ENCODE measurements at places on chromosomes 4 and X.

DNA sequence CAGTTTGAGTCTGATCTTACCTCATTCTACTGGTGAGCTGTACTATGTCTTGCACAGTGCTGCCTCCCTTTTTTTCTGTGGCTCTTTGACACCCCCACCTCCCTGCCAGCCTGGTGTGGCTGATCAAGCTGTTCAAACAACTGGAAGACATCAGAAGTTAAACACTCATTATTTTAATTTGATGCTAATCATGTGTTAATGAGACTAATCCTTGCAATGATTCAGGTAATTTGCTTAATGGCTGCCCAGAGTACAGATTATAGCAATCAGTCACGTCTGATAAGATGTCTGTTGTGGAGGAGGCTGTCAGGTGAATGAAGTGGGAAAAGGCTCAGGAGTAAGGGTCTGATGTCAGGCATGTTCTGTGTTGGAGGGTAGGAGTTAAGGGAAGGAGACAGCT is 87.4 kb upstream of the GK2 start:
- DNase-seq: no peak

DNA sequence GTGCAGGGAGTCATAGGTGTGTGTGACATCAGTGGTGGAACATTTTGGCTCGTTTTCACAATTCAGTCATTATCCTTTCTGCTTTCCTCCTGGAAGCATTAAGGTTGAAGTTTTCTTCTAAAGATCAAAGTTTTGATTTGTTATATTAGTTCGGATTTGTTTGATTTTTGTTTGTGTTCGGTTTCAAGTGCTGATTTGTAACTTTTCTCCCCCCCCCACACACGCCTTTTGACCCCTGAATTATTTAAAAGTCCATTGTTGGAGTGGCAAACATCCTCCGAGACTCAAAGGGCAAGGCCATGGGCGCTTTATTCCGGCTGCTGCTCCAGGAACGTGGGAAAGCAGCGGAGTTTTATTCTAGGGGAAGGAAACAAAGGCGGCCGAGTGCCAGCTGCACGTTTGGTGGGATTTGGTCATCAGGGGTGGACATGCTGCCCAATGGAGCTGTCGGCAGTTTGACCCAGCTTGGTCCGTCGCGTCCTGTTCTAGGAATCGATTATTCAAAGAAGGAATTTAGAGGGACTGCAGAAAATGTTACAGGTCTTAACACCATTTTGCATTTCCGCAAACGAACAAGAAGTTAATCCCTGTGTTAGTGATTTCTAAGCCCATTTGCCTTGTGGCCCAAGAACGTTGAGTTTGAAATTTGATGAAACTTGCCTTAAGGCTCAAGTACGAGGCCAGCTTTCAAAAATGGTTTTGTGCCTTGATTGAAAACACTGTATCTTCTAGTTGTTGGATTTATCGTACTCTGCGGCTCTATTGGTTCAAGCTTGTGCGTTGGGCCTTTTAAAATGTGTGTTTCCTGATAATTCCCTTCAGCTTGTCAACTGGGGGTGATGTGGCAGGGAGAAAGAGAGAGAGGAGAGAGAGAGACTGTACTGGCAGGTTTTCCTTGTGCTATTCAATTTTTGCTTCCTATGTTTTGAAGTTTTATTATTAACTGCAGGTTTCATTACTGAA is 565 bp upstream of the ZNF41 start:
- no peak for DNase-seq

GRCh38 chr4:53767482-53767881 is 176.2 kb upstream of the LNX1 start:
- no peak for DNase-seq

DNA sequence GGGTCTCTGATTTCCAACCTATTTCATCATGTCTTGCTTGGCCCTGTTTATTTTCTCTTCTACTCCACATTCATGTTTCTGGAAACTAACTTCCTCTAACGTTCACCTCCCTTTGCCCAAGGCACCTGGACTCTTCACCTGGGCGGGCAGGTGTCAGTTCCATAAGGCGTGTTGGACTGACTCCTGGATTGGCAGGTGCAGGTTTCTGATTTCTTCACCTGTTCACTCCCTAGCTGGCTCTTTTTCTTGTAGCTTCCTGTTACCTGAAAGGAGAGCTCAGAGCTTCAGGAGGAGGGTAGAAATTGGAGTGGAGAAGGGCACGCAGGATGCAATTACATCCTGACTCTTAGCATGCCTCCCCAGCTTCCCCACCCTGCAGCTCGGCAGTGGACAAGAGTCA is 350.8 kb upstream of the KLF3 start:
- no peak for DNase-seq

DNA sequence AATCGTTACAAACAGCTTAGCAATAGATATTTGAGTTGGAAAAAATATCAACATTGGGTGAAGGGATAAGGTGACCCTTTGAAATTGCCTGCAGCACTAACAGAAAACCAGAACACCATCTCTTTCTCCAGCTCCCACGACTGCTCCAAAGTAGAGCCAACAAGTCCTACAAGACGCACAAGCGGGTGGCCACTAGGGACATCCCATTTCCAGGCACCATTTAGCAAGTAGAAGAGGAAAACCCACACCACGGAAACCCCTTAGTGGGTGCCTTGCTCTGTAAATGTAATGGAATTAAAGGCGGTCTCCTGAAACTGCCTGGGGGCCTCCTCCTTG is 1.9 kb downstream of the ARHGAP6 start:
- no peak for DNase-seq

- DNase-seq: no peak
Measured at GRCh38 chrX:105229146-105229545, 8.7 kb upstream of the TEX13A start.

- no peak for DNase-seq
Measured at GRCh38 chr4:28151314-28151713, 1290.7 kb downstream of the STIM2 start.

GRCh38 chr4:77074981-77075855 is 571 bp downstream of the CCNI start:
- peak; percentile 62 for DNase-seq

DNA sequence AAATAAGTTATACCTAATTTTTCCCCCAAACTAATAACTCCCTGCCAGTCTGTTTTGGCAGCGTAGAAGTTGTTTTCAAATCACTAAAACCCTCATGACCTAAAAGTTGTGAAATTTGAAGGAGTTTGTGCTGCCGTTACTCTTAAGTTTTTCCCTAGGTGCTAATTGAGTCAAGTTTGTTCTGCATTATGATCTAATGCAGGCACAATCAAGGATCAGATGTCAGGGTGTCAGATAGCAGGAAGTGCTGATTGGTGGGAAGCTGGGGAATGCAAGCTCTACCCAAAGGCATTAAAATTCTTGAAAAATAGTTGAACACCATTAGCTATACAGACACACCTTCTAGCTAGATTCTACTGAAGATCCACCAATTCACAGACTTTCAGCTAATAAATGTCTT is 51.9 kb downstream of the ARX start:
- DNase-seq: no peak

DNA sequence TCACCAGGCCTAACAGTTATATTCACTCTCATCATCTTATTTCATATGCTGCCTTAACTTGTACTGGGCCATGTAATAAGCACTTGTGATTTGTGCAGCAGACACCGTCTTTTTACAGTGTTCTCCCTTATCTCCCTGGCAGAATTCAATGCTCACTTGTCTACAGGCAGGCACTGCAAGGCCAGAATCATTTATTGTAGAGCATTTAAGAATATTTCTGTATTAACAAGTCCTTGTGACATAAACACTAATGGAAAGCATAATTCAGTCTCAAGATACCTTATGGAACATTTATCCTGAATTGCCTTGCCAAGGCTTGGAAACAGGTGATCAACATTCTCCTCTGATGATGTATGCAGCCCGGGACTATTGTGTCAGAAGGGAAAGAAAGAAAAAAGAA is 808.9 kb downstream of the STPG2 start:
- no peak for DNase-seq

- no peak for DNase-seq
Measured at GRCh38 chr4:166493924-166494345, 620.9 kb downstream of the TLL1 start.

DNA sequence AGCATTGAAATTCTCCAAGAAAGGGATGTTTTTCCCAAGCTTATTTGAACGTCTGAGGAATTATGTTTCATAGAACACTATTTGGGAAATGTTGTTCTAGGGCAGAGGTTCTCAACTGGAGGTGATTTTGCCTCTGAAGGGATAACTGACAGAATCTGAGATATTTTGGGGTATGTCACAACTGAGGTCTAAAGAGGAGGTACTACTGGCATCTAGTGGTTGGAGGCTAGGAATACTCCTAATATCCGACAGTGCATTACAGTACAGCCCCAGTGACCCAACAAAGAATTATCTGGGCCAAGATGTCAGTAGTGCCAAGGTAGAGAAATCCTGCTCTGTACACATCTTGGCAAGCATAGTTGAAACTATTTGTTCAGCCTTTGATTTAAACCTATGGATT is 6.4 kb downstream of the HSPA4L start:
- DNase-seq: no peak

DNA sequence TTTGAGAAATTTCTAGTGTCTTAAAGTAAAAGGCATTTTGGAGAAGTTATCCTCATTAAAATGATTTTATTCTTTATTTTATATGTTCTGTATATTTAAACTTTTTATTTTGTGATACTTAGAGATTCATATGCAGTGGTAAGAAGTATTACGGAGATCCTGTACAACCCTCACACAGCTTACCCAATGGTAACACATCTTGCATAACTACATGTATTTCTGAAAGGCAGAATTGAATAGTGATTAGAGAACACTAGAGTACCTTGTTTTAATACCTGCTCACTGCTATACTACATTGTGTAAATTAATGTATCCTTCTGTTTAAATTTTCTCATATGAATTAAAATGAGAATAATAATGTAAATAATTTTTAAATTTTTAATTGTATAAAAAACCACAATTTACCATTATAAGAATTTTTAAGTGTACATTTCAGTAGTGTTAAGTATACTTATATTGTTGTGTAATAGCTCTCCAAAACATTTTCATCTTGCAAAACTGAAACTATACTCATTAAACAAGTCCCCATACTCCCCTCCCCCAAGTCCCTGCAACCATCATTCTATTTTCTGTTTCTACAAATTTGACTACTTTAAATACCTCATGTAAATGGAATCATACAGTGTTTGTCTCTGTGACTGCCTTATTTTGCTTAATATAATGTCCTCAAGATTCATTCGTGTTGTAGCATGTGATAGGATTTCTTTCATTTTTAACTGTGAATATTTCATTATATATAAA is 45.4 kb downstream of the INTS12 start:
- no peak for DNase-seq

- DNase-seq: no peak
Measured at GRCh38 chr4:147591106-147591505, 26.1 kb upstream of the TMEM184C start.

GRCh38 chr4:182553653-182554052 is 310.5 kb downstream of the TENM3 start:
- no peak for DNase-seq

DNA sequence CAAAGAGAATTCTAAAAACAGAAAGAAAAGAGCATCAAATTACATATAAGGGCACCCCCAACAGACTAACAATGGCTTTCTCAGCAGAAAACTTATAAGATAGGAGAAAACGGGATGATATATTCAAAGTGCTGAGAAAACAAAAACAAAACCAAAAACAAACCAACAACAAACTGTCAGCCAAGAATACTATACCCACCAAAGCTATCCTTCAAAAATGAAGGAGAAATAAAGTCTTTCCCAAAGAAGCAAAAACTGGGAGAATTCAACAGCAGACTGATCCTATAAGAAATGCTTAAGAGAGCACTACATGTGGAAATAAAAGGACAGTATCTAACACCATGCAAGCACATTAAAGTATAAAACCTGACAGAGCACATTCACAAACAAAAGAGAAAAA is 168.6 kb downstream of the NEK1 start:
- no peak for DNase-seq

DNA sequence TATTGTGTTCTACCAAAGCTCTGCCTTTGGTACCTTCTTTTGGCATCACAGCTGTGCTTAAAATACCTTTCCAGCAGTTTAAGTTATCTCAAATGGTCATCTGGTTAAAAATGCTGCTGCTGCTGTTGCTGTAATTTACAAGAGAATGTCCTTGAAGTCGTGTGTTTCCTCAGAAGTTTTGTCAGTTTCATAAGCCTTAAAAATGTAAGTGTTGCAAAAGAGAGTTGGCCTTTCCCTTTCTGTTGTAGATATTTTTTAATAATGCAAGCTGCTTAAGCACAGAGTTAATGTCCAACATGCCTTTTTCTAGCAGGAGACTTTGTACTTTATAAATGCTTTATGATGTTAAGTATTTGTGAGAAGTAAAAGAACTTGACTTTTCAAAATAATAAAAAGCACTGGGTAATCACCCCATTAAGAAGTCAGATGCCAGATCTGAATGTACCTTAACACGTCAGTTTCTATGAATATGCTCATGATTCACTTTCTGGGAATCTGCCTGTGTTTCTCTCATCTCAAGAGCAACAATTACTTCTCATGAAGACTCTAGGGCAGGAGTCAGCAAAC is 35.3 kb upstream of the TENM3 start:
- DNase-seq: peak; percentile 63

- no peak for DNase-seq
Measured at GRCh38 chr4:171648926-171649325, 164.3 kb upstream of the GALNTL6 start.

- no peak for DNase-seq
Measured at GRCh38 chrX:150887906-150888465, 10.5 kb downstream of the CD99L2 start.

GRCh38 chrX:153820601-153821000 is 9.7 kb downstream of the PDZD4 start:
- DNase-seq: no peak

DNA sequence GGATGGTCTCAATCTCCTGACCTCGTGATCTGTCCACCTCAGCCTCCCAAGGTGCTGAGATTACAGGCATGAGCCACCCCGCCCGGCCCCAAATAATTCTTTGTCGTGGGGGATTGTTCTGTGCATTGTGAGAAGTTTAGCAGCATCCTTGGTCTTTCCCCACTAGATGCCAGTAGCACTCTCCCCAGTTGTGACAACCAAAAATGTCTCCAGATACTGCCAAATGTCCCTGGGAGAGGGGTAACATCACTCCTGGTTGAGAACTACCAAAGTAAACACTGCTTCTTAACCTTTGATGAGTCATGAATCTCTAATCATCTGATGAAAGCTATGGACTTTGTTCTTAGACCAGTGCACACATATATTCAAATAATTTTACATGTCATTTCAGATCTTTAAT is 90.7 kb upstream of the BRS3 start:
- DNase-seq: no peak

GRCh38 chr4:78293348-78293747 is 236.2 kb downstream of the FRAS1 start:
- DNase-seq: no peak

DNA sequence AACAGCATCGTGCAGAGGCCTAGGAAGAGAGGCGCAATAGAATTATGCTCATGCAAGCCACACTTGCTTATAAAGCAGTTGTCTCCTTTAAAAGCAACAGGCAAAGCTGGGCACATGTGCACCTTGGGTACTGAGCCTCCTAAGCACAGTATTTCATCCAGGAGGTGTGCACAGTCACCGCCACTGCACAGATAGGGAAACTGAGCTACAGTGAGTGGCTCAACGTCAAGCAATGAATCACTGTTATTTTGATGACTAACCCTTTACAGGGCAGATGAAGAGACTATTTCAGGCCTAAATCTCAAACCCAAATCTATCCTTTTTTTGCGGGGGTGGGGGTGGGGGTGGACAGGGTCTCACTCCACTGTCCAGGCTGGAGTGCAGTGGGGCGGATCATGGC is 42.3 kb downstream of the BCOR start:
- DNase-seq: no peak
